NCI-H2081 treated with DMSO at 0.1 percent for 48 hours (cell line): ENCODE measurements at places on chromosomes 2 and 18.

DNA sequence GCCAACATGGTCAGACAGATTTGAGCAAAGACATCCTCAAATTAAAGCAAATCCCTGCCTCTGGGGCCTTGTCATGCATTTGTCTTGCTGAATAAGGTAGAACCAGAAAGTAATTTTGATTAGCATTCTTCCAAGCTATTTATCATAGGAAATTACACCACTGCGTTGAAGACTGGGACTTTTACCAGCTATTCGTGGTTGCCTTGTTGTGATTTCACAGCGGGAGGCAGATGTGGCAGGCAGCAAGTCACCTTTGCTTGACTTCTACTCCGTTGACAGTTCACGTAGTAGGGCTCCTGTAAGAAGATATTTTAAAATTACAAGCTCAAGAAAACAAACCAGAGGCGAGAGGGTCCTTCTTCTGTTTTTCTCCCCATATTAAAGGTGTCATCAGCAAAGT lies 80.6 kb downstream of the EN1 start:
- no peak for DNase-seq

DNA sequence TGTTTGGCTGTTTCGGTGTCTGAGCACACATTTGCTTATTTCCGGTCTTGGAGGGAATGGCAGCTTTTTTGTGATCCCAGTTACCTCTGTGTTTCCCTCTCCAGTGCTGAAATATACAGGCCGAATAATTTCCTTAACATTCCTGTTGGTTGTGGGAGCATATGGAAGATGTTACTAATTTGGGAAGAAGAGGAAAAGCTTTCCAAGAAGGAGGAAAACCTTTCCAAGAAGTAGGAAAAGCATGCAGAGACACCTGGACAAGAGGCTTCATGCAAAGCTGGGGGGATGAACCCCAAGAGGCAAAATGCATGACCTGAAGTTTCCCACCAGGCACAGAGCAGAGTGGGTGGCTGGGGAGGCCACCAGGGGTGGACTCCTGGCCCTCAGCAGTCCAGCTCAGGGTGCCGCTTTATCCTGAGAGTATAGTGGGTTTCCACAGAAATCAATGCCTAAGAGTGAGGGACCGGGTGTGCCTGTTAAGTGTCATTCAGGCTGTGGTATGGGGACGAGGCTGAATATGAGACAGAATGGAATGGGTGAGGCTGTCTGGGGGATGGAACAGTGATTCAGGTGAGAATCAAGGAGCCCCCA lies 25.5 kb upstream of the GNAL start:
- no peak for DNase-seq

- no peak for DNase-seq
These were observed 106.9 kb upstream of the THOC1 start for GRCh38 chr18:374721-375168.

DNA sequence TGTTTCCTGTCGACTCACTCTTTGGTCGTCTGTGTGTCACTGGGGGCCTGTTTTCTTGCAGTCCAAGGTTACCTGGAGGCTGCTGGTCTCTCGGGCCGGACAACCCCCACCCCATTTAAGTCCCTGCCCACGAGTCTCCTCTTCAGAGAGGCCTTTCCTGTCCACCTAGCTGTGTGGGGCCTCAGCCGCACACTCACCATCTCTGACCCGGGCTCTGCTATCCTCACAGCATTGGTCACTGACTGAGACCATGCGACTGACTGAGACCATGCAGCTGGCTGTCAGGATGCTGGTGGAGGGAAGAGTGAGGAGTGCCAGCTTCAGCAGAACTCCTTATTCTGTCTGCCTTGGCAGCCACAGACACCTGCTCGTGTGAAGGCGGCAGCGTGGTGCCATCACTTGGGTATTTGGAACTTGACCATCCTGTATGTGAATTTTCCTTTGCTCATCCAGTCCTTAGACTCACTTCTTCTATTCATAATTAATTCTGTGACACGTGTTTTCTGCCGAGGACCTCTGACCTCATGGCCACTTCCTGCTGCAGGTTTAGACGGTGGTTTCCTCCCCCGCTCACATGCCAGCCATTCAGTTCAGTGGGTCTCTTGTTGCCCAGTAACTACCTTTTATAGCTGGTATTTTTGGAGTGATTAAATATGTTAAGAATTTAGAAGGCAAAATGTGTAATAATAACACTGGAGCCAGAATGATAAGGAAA lies 47.5 kb upstream of the ASB1 start:
- DNase-seq = no peak

DNA sequence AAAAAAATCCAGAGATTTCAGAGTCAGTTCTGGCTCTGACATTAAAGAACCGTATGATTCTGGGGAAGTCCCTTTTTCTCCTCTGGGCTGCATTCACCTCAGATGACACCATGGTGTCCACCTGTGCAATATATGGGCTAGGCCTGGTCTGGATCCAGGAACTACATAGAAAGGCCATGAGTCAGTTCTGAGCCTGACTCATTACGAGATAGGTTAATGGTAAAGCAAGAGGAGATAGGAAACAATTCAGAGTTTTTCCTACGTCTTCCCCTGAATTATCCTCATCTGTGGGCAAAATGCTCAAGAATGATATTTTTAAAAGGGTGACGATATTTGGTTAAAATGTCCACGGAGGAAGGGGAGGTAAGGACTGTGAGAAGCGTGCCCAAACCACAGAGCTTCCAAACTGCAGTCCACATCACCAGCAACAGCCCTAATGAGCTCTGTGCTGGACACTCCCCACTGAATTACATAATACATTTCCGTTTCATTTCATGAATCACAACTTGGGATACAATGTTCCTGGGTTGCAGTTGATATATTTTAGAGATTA lies 180.1 kb upstream of the OSR1 start:
- no peak for DNase-seq
